Cardiac ventricle fibroblast (primary cell): ENCODE measurements at places on chromosomes 1 and 21. TPM values are rescaled to one million over a fixed set of nuclear protein-coding genes. Genes with fewer than 3 reads are reported as not detected.

The OR6K3 gene
- total RNA-seq: not detected in 2 replicates

The KCNJ9 gene
- total RNA-seq: not detected in 2 replicates

The ZC3H12A gene
- total RNA-seq: 2.7 TPM in 2 replicates

The CHML gene
- total RNA-seq: 1.7 TPM in 2 replicates

The GSTM1 gene
- total RNA-seq: not detected in 2 replicates

The TNFSF4 gene
- 0.37 and 2.0 TPM in 2 replicates for total RNA-seq

The SLC27A3 gene
- 46.1 and 48.2 TPM in 2 replicates for total RNA-seq

The PLXNA2 gene
- total RNA-seq: 5.1 and 6.0 TPM in 2 replicates

The ADAMTS1 gene
- 209 and 225 TPM in 2 replicates for total RNA-seq
